Stimulated activated CD8-positive, alpha-beta memory T cell treated with anti-CD3 and anti-CD28 coated beads, Interleukin-15, amount 100 ng/mL, for 4 hours (primary cell): ENCODE measurements at places on chromosomes 3 and 15.

DNA sequence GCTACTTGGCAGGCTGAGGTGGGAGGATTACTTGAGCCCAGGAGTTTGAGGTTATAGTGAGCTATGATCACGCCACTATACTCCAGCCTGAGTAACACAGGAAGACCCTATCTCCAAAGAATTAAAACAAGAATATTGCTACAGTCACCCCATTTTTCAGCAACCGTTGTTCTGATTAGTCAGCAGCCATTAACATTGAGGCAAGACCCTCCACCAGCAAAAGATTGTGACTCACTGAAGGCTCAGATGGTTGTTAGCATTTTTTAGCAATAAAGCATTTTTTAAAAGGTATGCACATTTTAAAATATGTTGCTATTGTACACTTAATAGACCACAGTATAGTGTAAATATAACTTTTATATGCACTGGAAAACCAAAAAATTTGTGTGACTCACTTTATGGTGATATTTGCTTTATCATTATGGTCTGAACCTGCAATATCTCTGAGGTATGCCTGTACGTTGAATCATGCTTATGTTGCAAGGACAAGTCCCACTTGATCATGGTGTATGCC is 492.6 kb downstream of the SQOR start:
- no peak for DNase-seq

- no peak for DNase-seq
These were observed 12.7 kb upstream of the CRABP1 start for GRCh38 chr15:78327466-78327865.

GRCh38 chr15:40536501-40536900 is 28.3 kb downstream of the CCDC32 start:
- no peak for DNase-seq

DNA sequence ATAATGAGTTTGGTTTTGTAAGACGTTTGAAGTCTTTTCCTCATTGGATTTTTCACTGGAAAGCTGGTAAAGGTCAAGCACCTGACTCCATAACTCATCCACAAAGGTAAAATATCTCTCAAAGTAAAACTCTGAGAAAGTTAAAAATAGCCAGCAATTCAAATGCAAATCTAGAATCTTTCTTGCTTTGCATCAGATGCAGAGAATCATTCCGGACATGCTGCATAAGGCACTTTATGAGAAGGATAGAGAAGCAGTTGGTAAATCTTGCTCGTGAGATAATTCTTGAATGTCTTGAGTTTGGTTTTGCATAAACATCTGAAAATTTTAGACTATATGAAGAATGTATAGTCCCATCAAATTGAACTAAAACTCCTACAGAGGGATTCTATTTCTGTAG is 9.1 kb downstream of the KCNMB2 start:
- no peak for DNase-seq

DNA sequence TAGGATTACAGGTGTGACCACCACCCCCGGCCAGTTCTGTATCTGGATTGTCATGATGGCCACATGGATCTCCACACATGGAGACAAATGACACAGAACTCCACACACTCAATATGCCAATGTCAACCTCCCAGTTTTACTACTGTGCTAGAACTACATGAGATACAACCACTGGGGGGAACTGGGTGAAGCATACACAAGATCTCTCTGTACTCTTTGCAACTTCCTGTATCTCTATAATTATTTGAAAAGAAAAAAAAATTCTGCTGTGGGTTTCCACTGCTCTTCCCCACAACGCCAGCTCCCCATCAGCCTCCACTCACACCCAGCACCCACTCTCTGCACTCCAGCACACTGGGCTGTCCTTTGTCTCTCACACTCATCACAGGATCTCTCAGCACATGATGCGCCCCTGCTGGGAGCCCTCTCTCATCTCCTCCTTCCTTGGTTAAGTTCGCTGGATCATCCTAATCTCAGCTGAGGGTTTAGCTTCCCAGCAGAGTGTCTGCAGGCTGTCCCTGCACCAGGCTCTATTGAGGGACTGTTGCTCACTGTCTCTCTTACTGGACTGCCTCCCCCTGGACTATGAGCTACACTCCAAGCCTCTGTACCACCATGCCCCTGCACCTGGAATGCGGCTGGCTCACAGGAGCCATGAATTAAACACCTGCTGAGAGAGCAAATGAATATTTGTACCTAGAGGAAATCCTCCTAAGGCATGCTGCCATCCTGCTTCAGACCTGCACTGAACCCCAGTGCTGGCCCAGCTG is 10.7 kb upstream of the RAB43 start:
- DNase-seq: no peak

GRCh38 chr3:139173372-139174108 is 128.8 kb upstream of the PRR23C start:
- DNase-seq: no peak

- DNase-seq: no peak
These were observed 18.4 kb upstream of the LRRK1 start for GRCh38 chr15:100900795-100901169.

DNA sequence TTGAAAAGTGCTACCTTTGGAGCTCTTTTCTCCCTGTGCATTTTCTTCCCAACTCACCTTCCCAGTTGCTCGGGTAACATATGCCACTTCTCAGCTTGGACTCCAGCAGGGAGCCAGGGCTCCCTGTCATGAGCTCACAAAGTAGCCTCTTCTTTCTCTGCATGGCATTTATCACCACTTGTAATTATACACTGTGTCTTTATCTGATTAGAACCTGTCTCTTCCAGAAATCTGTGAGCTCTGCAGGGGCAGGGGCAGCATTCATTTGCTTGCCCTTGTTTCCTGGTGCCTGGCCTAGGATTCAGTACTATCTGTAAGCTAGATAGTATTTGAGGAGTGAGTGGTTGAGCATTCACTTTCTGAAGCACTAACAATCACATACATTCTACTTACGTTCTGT is 100.9 kb downstream of the CLSTN2 start:
- no peak for DNase-seq

DNA sequence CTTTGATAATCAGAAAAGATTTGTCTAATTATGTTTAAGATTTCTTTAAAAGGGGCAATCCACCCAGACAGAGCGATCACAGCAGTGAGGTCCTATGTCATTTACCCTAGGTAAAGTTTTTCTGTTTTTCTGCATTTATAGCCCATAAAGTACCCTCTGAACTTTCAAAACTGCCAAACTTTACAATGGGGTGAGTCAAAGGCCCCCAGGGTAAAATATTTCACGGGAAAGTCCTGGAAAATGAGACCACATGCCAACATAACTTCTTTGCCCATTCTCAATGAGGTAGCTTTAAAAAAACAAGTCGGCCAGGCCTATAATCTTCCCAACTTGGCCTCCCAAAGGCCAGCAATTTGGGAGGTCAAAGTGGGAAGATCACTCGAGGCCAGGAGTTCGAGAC is 53.0 kb downstream of the SUCLG2 start:
- DNase-seq: no peak

DNA sequence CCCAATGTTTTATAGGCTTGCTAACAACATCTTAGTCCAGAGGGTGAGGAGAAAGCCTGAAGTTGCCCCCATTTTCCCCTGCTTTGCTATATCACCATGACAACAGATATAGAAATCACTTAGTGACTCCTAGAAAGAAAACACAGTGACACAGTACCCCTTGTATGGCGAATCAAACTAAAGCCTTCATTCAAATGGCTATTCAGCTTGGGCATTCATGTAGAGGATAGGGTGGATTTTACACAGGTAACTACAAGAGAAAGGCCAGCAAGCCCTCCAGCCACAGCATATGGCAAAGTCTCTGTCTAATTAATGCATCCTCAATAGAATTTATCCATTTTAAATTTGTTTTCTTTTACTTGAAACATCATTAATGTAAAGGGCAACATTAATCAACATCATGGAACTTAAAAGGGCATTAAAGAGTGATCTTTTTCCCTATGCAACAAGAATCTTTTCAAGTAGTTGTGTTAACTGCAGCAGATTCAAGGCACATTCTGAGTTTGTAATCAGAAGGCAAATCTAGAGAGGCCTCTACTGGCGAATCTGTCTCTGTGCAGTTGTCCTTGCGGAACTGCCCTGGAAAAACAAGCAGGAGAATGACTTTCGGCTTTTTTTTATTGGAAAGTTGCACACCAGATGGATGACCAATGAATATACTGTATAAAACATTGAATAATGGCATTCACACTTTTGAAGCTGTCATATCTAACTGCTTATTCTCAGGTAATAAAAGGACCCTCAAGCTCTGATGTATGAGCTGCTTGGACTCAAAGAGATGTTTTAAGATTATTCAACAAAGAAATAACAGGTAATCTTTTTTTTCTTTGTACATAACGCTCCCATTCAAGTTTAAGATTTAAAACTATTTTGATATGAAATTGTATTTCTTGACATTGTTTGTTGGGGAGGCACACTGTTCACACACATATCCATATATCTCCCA is 621.7 kb upstream of the AGTR1 start:
- DNase-seq: no peak

DNA sequence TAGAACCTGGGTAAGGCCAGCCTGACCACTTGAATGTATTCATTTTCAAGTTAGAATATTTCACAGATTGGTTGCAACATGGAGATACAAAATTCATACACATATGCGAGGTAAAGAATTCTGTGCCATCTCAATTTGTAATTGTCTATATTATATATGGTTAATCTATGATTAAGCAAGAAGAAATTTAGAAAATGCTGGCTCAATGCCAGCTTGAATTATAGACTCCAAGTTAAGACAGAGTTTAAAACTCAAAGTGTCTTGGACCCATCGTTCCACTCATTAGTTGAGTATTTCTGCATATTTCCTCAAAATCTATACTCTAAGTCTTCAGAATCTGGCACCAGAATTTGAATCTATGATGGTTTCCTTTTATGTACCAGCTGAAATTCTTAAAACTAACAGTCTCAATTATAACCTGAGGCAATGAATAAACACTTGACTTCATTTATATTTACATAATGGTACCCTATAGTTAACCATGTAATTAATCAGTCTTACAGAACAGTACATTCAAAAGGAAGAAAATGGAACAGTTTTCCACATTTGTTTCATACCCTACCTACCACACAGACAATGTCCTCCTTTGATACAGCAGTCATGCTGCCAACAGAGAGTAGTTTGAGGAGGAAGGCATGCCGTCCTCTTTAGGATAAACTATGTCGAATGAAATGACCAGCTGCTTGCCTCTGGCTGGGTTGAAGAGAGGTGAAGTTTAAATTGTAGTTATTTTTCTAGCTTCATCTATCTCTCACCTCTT is 95.7 kb downstream of the CD47 start:
- no peak for DNase-seq

DNA sequence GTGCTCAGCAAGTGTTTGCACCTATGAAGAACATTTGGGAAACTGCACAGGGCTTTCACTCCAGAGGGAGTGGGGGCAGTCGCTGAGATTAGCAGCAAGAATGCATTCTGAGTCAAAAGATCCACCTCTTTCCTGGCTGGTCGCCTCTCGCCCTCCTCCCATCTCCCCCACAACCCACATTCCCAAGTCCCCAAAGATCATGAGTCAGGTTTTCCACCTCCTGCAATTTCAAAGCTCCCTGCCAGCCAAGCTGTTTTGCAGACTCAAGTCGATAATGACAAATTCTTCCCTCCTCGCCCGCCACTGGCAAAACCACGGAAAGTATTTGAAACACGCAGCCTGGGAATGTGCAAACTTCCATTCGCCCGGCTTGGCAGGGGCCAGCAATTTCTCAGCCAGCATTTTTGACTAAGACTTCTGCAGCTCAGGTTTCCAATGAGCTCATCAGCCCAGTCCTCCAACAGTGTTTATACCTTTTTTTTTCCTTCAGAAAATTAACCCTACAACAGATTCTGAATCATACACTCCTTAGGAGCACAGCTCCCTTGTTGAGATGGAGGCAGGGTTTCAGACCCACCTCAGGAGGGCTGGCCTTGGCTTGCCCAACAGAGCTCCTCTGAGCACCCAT is 181.4 kb downstream of the SMAD6 start:
- DNase-seq: no peak

GRCh38 chr3:138935863-138936740 is 10.8 kb downstream of the FOXL2 start:
- peak; percentile 19 for DNase-seq

- DNase-seq: no peak
These were observed 51.0 kb downstream of the NKIRAS1 start for GRCh38 chr3:23865595-23866396.

DNA sequence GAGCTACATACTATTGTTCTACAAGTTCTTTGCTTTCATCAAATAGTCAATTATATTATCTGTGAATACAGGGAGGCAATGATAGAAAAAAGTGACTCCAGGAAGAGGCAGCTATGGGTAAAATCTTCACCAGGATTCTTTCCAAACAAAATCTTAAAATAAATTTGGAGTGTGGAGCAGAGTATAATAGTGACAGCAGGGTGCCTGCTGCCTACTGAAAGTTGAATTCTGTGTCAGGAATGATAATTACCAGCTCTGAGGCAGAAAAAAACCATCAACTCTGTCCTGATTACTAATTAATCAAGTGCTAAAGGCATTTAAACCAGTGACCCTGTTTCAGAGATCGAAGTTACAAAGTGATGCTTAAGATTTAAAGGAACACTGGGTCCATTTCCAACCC is 148.0 kb downstream of the DIPK2A start:
- no peak for DNase-seq

GRCh38 chr3:49172551-49173041 is 1.2 kb downstream of the KLHDC8B start:
- DNase-seq: no peak

- DNase-seq: peak; percentile 25
These were observed 11.3 kb upstream of the IQGAP1 start for GRCh38 chr15:90376789-90377188.

DNA sequence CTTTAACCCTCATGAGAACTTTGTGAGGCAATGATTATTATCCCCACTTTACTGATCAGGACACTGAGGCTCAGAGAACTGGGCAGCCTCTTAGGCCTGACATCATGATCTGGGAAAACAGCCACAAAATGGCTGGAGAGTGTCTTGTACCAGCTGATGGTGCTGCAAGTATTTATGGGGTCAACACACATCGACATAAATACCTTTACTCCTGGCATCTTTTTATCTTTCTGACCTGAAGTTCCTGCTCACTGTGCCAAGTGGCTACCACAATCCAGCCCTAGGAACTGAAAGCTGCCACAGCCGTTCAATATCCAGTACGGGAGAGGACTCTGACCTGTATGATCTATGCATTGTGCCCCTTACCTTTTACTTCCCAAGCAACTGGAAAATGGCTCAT is 29.2 kb upstream of the MUC13 start:
- DNase-seq: no peak

GRCh38 chr3:54736459-54736858 is 191.4 kb downstream of the LRTM1 start:
- no peak for DNase-seq
